Esophagus mucosa (tissue), 1 donor: ENCODE measurements at places on chromosomes 5 and 9. TPM values are rescaled to one million over a fixed set of nuclear protein-coding genes. Genes with fewer than 3 reads are reported as not detected.

OGN gene
- 0.68 TPM for total RNA-seq

GLRA1 gene
- not detected for total RNA-seq

CARD9 gene
- total RNA-seq, result 0.80 TPM

NMRK1 gene
- total RNA-seq, result 42.4 TPM

POLK gene
- total RNA-seq, result 11.2 TPM

FGFR4 gene
- total RNA-seq, result 2.7 TPM

CARD6 gene
- 15.9 TPM for total RNA-seq

BTNL3 gene
- not detected for total RNA-seq

GAPT gene
- 0.40 TPM for total RNA-seq

TMEM174 gene
- total RNA-seq, result not detected

PRLR gene
- 7.6 TPM for total RNA-seq

KCNV2 gene
- total RNA-seq, result not detected

OR1J4 gene
- total RNA-seq, result 0.20 TPM

CCDC180 gene
- total RNA-seq, result 0.72 TPM

WDR31 gene
- total RNA-seq, result 3.7 TPM

SLC34A3 gene
- total RNA-seq, result 0.68 TPM

PCDHGB7 gene
- 3.3 TPM for total RNA-seq

ASPN gene
- 0.36 TPM for total RNA-seq

IRGM gene
- total RNA-seq, result not detected

TCF7 gene
- 4.6 TPM for total RNA-seq

SEMA4D gene
- 30.4 TPM for total RNA-seq

EEIG1 gene
- 108 TPM for total RNA-seq

DOCK8 gene
- 11.4 TPM for total RNA-seq

SLC46A2 gene
- 0.44 TPM for total RNA-seq

LCN12 gene
- total RNA-seq, result 0.80 TPM

MGAT4B gene
- 72.1 TPM for total RNA-seq

SIGMAR1 gene
- total RNA-seq, result 56.3 TPM

MEIKIN gene
- not detected for total RNA-seq

PCDHB3 gene
- 0.52 TPM for total RNA-seq

HEXB gene
- 52.6 TPM for total RNA-seq

DNM1 gene
- total RNA-seq, result 2.2 TPM

SCGB3A2 gene
- not detected for total RNA-seq

ACTBL2 gene
- not detected for total RNA-seq

PITX1 gene
- total RNA-seq, result 689 TPM

RNF208 gene
- total RNA-seq, result 11.2 TPM

SLC36A3 gene
- total RNA-seq, result not detected

PLK2 gene
- total RNA-seq, result 90.7 TPM

SHOC1 gene
- total RNA-seq, result 0.56 TPM

PALM2AKAP2 gene
- total RNA-seq, result 0.88 TPM

PRDM9 gene
- total RNA-seq, result not detected

SLC6A3 gene
- 0.16 TPM for total RNA-seq

IL13 gene
- total RNA-seq, result not detected

KDM3B gene
- total RNA-seq, result 32.1 TPM

LHFPL2 gene
- 3.7 TPM for total RNA-seq

SLC22A5 gene
- total RNA-seq, result 2.7 TPM

CCDC192 gene
- total RNA-seq, result not detected

AJM1 gene
- total RNA-seq, result 1.1 TPM
